WTC11 (cell line): ENCODE measurements at places on chromosomes 6 and 20.

- DNase-seq: peak; percentile 83
These were observed 28.5 kb downstream of the C6orf15 start for GRCh38 chr6:31083742-31084354.

- peak; percentile 96 for DNase-seq
These were observed 6.6 kb upstream of the GUCA1A start for GRCh38 chr6:42166444-42167141.

- DNase-seq: no peak
These were observed 76.8 kb downstream of the REV3L start for GRCh38 chr6:111406200-111406721.

- DNase-seq: no peak
These were observed 49.2 kb upstream of the TLDC2 start for GRCh38 chr20:36826554-36827244.

- no peak for DNase-seq
These were observed 48.0 kb downstream of the MKKS start for GRCh38 chr20:10385850-10386544.

GRCh38 chr20:49610691-49611538 is 43.0 kb upstream of the PTGIS start:
- DNase-seq: peak; percentile 95

DNA sequence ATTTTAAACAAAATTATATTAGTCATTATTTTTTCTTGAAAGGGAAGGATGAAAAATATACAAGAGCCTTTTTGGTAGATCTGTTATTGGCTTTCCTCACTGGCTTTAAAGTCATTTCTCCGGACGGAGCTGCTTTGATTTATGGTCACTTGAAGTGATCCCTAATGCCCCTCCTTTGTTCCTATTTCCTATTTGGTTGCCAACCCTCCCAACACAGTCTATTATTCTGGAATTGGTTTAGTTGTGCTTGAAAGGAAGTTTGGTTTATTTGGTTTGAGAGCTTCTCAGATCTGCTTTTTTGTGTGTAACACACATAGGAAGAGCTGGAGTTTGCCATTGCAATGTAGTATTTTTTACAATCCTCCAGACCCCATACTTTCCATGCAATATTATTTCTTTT is 347.9 kb downstream of the RFPL4B start:
- no peak for DNase-seq

DNA sequence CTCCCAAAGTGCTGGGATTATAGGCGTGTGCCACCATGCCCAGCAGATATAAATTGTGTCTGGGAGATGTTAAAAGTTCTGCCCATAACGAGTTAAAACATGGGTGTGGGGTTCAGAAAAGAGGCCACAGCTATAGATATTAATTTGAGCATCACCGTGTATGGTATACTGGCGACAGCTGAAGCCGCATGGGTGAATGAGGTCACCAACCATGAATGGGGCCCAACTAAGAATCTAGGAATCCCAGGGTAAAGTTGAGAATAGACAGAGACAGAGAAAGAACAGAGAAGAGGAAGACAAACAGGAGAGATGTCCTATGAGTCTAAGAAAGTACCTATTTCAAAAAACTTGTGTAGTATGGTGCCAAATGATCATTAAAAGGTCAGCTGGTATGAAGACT is 50.9 kb downstream of the ILRUN start:
- DNase-seq: no peak

GRCh38 chr6:40963019-40963418 is 76.0 kb downstream of the UNC5CL start:
- no peak for DNase-seq

DNA sequence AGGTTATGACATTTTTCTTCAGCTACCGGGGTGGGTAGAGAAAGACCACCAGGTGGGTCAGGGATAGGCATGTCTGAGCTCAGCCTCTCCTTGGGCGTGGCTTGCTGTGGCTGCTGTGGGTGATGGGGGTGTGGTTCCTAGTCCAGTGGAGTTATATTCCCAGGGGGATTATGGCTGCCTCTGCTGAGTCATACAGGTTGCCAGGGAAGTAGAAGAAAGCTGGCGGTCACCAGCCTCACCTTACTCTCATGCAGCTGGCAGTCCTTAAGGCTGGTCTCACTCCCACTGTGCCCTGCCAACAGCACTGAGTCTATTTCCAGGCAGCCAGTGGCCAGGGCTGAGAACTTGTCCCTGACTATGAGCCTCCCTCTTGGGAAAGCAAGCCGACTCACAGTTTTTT is 130.0 kb downstream of the SCP2D1 start:
- DNase-seq: no peak

DNA sequence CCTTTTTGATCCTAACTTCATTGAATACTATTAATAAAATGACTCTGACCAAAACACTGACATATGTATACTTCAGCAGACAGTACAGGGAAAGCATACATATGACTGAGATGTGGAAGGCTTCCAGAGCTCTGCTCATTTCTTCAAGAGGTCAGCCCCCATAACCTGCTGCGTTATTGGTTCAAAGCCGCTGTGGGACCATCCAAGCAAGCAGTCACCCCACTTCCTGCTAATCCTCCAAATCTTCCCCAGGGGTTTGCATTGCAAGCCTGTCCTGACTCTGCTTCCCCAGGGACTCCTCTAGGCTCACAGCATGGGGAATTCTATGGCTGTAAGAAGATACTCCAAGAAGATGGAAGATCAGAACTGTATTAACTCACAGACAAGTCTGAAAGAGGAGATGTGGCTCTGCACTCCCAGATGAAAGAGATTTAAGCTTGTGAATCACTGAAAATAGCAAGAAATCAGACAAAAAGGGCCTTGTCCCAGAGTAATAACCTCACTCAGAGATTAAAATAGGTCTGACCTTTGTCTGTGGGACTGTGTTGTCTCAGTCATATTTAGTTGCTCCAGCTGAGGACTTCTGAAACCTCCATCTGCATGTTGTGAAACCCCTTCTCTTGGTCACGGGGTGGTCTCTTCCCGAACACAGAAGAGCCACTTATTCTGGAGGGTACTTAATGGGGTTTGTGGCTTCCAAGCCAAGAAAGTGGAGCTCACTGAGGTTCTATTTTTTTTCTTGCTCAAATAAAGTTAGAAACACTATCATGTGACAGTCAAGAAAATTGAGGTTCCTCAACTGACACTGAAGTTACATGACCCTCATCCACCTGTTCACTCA is 101.5 kb upstream of the MARCKS start:
- DNase-seq: no peak

- no peak for DNase-seq
These were observed 42.6 kb upstream of the ENPP1 start for GRCh38 chr6:131765081-131765803.
